NCI-H510A (cell line): ENCODE measurements at places on chromosomes 2 and 18.
A peak's percentile ranks its signal among the peaks of the same experiment; 100 is the strongest.

DNA sequence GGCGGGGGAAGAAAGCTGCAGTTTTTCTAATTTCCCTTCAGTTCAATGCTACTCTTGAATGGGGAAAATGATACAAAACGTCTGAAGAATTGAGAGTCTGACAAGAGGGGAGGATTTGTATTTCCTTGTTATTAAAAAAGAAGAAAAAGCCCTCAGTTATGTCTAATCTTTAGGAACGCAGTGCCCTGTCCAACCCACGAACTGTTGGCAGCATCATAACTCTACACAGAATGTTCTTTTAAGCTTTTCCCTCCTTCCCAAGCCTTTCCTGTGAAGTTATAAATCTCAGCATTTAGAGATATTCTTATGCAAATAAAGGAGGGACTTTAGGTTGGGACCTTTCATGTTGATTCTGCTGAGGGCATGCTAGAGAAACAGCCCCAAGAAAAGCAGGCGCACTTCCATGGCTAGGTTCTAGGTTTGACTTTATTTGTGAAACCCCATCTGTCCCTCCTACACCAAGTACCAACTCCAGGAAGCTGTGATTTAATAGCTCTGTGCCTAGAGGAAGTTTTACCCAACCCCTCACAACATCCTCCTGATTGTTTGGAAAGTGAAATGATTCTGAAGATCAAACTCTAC lies 288.6 kb downstream of the SETBP1 start:
- DNase-seq: no peak

DNA sequence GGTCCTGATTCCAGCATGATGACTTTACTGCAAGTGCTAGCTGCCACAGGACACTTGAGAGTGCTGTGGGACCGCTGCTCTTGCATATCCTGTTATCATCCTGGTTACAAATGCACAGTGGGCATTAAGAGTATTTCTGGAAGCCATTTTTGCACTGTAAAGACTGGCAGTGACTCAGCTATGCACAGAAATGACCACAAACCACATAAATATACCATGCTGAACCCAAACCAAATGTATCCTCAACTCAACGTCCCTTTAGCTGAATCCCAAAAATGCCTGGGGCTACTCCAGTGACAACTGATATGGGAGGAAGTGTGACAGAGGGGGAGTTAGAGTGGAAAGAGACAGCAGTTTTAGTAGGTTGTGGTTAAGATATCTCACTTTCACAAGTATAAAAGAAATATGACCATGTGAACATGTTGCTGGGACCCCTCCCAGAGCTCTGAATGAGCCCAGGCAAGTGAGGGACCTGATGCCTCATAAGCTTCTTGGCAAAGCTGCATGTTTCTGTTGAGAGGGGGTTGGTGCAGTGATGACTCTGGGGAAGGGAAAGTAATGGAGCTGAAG lies 37.3 kb downstream of the RHBDD1 start:
- DNase-seq: no peak

GRCh38 chr2:134208825-134209224 lies 45.0 kb upstream of the MGAT5 start:
- DNase-seq: no peak

GRCh38 chr2:45771261-45771660 lies 119.8 kb downstream of the PRKCE start:
- DNase-seq: peak; percentile 34

GRCh38 chr2:215793747-215794595 lies 219.4 kb downstream of the MREG start:
- no peak for DNase-seq

DNA sequence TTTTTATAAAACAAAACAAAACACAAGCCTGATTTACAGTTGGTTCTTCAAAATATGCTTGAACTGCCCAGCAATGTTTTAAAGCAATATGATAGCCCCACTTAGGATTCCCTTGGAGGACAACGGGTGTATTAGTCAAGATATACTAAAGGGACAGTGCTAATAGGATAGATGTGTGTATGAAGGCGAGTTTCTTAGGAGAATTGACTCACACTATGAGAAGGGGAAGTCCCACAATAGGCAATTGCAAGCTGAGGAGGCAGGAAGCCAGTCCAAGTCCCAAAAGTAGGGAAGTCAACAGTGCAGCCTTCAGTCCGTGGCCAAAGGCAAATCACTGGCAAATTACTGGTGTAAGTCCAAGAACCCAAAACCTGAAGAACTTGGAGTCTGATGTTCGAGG lies 167.9 kb downstream of the CBLN2 start:
- DNase-seq: no peak

DNA sequence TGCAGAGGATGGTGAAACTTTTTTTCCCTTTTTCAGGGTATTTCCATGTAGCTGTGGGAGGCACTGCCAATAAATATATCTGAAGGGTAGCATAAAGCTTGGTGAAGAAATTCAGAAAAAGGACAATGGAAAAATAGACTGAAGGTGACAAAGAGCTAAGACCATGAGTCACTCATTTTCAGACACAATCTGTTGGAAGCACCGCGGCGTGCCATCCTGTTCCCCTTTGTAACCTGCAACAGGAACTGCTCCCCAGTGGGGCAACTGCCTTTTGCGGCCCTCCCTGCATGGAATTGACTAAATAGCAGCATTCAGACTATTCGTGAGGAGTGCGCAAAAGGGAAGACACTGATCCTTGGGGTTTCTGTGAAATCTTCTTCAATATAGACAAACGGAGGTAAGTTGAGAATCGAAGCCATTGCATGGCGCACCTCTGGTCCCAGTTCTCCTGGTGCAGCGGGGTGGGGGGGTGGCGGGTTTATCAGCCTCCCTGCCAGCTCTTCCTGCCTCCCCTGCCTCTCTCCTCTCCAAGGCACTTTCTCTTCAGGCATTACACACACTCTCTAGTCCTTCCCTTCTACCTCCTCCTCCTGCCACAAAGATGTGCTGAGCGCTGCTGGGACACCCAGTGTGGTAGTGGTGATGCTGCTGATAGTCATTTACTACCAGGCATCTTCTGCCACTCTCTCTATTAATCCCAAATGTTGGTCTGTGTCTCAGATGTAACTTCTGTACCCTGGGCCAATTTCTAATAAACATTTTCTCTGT lies 126.2 kb upstream of the TMEM200C start:
- DNase-seq: no peak

DNA sequence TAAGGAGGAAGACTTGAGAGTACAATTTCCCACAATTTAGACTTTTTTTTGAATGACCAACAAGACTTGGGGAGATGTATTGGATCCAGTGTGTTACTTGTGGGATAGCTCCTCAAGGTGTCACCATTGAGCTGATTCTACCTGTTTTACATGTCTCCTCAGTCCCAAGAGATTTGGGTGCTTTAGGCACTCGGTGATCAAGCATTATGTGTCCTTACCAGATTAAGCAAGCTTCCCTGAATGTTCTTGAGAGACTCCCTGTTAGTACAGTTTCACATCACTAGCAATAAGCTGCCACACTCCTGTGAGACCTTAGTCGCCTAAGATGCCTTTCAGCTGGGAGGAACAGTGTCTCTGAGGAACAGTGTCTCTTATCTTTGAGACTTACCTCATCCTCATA lies 384.3 kb upstream of the SYT4 start:
- DNase-seq: no peak
